ENCODE measurements at places on chromosomes 12 and 14. TPM values are rescaled to one million over a fixed set of nuclear protein-coding genes. Genes with fewer than 3 reads are reported as not detected.

Gene IRAK3
- total RNA-seq: 88.8 TPM

Gene CLEC14A
- total RNA-seq: 125 TPM

Gene TIMELESS
- total RNA-seq: 4.8 TPM

Gene OR4Q2
- not detected for total RNA-seq

Gene RBP5
- total RNA-seq: 1.3 TPM

Gene PPP4R4
- 0.72 TPM for total RNA-seq

Gene PLA2G1B
- not detected for total RNA-seq

Gene KRT73
- total RNA-seq: not detected

Gene MYF6
- total RNA-seq: not detected

Gene OS9
- 325 TPM for total RNA-seq

Gene LIN7A
- 16.2 TPM for total RNA-seq

Gene SYCP3
- 0.31 TPM for total RNA-seq

Gene HOXC12
- total RNA-seq: not detected

Gene FAM186B
- 0.48 TPM for total RNA-seq

Gene HOXC10
- not detected for total RNA-seq

Gene GPR137C
- 0.96 TPM for total RNA-seq

Gene BDKRB1
- total RNA-seq: not detected

Gene PTGR2
- 5.9 TPM for total RNA-seq

Gene OTUB2
- total RNA-seq: 0.84 TPM

Gene KLHDC1
- 8.1 TPM for total RNA-seq

Gene POTEG
- not detected for total RNA-seq

Gene CCDC177
- total RNA-seq: not detected

Gene PLXNC1
- total RNA-seq: 5.6 TPM

Gene METTL25
- 12.0 TPM for total RNA-seq

Gene KRT5
- total RNA-seq: 59.0 TPM

Gene GNPTAB
- 18.3 TPM for total RNA-seq

Gene LYZ
- total RNA-seq: 214 TPM

Gene CFAP251
- 6.7 TPM for total RNA-seq

Gene INSM2
- not detected for total RNA-seq

Gene KRT6B
- total RNA-seq: not detected

Gene E2F7
- total RNA-seq: not detected

Gene KLRC1
- 1.9 TPM for total RNA-seq

Gene CIROP
- 0.25 TPM for total RNA-seq

Gene FAIM2
- 5.0 TPM for total RNA-seq

Gene NTN4
- total RNA-seq: 14.8 TPM

Gene HRK
- total RNA-seq: 0.06 TPM
